ENCODE measurements at places on chromosomes 5 and 9.

- DNase-seq, result no peak
Observed at GRCh38 chr5:1983401-1983800, 100.7 kb upstream of the IRX4 start.

- no peak for DNase-seq
Observed at GRCh38 chr5:4879075-4879474, 261.1 kb upstream of the ADAMTS16 start.

DNA sequence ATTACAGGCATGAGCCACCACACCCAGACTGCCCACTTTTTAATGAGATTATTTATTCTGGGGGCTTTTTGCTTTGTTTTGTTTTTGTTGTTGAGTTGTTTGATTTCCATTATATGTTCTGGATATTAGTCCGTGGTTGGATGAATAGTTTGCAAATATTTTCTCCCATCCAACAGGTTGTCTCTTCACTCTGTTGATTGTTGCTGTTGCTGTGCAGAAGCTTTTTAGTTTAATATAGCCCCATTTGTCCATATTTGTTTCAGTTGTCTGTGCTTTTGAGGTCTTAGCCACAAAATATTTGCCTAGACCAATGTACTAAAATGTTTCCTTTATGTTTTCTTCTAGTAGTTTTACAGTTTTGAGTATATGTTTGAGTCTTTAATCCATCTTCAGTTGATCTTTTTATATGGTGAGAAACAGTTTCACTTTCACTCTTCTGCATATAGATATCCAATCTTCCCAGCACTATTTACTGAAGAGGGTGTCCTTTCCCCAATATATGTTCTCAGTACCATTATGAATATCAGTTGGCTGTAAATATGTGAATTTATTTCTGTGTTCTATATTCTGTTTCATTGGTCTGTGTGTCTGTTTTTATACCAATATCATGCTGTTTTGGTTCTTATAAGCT is 30.2 kb upstream of the TBCA start:
- DNase-seq, result no peak

GRCh38 chr5:54944364-54944763 is 41.0 kb downstream of the ESM1 start:
- DNase-seq, result no peak

DNA sequence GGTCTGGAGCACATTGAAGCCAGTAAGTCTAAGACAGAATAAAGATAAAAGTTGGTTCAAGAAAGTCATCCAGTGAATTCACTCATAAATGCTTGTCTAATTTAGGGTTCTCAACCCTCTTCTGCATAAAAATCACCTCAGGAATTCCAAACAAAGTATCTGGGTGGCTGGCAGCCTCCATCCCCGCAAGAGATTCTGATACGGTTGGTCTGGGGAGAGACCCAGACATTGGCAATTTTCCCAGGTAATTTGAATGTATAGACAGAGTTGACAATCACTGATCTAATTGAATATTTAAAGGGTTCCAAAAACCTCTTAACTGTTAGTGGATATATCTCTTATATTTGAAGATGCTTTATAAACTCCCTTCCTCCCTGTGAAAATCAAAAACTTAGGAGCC is 14.9 kb downstream of the ADAMTSL1 start:
- DNase-seq, result no peak

GRCh38 chr5:175487514-175488222 is 9.3 kb downstream of the SFXN1 start:
- no peak for DNase-seq

DNA sequence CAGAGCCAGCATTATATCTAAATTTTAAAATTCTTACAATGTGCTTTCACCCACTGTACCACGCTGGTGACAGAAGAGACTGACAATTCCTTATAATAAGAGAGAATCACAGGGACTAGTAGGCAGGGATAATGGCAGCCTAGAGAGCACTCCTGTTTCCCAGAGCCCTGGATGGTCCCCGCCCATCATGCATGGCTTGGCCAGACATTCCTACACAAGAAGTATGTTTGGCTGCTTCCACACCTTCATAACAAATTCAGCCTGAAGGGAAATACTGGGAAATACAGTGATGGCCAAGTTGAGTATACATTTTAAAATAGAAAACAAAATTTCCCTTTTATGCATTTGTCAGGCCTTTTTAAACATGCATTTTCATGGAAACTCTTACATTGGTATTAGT is 193.5 kb upstream of the ELL2 start:
- no peak for DNase-seq

GRCh38 chr5:86968301-86968753 is 299.4 kb upstream of the RASA1 start:
- no peak for DNase-seq

- DNase-seq, result no peak
Observed at GRCh38 chr5:71810471-71811195, 91.6 kb downstream of the CARTPT start.

- DNase-seq, result no peak
Observed at GRCh38 chr9:100108559-100108958, 9.5 kb downstream of the INVS start.

Measured in omental fat pad (tissue), 4 donors.